ENCODE measurements at places on chromosomes 5 and 9.

- DNase-seq = no peak
Observed at GRCh38 chr5:75659791-75660450, 48.7 kb downstream of the ANKDD1B start.

- DNase-seq = no peak
Observed at GRCh38 chr5:98556712-98557111, 216.8 kb upstream of the RGMB start.

GRCh38 chr9:68581696-68582095 lies 41.0 kb upstream of the TMEM252 start:
- DNase-seq = no peak

GRCh38 chr5:176916337-176916736 lies 17.2 kb upstream of the HK3 start:
- DNase-seq = peak; percentile 40

- DNase-seq = peak; percentile 31
Observed at GRCh38 chr5:56852228-56853000, 37.1 kb downstream of the MAP3K1 start.

- no peak for DNase-seq
Observed at GRCh38 chr5:32059761-32060530, 114.2 kb downstream of the GOLPH3 start.

- peak; percentile 73 for DNase-seq
Observed at GRCh38 chr5:124395287-124395686, 351.2 kb downstream of the ZNF608 start.
